ENCODE measurements at places on chromosomes 1 and 21.

GRCh38 chr21:43703035-43703880, 15.7 kb upstream of the PDXK start:
- peak; percentile 86 for DNase-seq

DNA sequence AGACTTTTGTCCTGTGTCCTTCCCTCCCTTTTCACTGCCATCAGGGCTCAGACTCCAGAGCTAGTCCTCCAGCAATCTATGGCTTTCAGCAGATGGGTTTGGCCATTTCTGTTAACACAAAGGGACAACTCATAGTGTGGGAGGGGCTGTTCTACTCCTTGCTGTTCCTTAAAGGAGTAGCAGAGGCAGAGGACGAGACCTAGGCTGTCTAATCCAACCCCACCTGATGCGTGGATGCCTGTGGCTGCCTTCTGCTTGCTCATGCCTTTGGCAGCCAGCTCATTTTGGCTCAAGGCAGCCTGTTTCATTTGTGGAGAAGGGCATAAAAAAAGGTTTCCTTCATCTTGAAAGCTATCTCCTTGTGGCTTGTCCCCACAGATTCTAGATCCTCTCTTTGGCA, 27.0 kb downstream of the MFSD2A start:
- peak; percentile 92 for DNase-seq

GRCh38 chr1:200179126-200179780, 151.7 kb downstream of the NR5A2 start:
- DNase-seq = peak; percentile 46

DNA sequence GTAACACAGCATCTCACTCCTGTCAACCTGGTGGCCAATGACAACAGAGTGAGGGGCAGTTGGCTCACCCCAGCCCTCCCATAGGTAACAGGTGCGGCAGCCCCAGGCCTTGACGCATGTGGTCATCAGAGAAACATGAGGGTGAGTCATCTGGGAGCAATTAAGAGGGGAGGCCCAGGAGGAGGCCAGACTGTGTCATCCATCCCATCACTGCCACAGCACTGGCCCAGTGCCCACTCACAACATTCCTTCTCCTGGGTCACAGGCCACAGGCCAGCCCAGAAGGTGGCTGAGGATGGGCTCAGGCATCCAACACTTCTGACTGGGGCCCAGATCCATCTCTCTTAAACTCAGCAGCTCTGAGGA, 17.1 kb downstream of the TEX35 start:
- DNase-seq = peak; percentile 74

- DNase-seq = no peak
Measured at GRCh38 chr1:163048869-163049268, 20.3 kb upstream of the RGS4 start.

DNA sequence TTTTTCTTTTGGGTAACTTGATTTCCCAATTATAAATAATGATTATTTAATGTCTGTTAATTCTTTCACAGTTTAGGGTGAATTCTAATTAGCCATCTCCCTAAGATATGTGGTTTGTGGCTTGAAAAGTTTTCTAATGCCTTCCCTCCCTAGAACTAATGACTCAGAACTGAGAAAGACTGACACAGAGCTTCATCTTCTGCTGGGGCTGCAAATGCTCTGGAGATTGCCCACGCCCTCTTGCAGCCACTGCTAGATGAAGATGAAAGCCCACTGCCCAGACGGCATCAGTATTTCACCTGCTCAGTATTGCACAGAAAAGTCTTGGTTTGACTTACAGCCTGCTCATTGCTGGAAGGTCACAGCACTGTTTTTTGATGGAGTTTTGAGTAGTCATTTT, 101.5 kb downstream of the ST6GALNAC3 start:
- no peak for DNase-seq

DNA sequence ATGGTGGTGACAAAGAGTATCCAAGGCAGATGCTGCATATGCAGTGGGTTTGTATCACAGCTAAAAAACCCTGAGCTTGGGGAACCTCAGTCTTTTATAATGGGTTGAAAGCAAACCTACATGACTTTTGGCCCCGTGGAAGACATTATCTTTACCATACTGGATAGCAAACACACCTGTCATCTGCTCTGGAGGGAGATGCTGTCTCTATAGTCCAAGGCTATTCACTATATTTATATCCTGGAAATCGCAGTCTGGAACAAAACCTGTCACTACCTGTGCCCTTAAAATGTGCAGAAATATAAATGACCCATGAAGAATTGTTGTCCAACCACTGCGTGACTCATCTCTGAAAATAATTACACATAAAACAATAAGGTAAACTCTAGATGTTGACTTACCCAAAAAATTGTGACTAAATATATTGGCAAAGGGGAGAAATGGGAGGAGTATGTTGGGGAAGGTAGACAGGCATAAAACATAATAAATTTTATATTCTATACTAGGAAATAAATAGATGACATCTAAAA, 121.0 kb upstream of the CXADR start:
- no peak for DNase-seq

DNA sequence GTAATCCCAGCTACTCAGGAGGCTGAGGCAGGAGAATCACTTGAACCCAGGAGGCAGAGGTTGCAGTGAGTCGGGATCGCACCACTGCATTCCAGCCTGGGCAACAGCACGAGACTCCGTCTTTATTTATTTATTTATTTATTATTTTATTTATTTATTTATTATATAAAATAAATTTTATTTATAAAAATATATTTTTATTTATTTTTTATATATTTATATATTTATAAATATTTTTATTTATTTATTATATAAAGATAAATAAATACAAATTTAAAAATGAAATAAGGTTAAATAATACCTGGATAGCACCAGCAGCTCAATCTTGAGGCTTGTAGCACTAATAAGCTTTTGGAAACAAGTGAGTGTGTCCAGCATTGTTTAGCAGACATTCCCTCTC, 40.9 kb upstream of the SIM2 start:
- no peak for DNase-seq

- peak; percentile 45 for DNase-seq
Measured at GRCh38 chr1:162391790-162392563, 10.4 kb downstream of the C1orf226 start.

DNA sequence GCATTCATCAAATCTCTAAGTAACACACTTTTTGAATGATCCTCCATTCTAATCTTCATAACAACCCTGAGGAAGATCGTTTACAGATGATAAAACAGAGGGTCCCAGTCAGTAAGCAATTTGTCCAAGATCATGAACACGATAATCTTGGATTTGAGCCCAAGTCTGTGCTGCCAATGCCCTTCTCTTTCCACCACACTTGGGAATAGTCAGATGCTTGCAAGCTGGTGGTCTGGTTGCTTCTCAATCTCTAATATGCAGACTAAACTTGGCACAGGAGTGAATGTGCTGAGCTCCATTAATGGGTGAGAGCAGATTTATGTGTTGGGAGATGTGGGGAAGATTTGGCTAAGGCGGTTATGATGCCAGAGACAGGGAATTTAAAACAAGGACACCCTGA, 430.6 kb upstream of the DAB1 start:
- DNase-seq = peak; percentile 42

DNA sequence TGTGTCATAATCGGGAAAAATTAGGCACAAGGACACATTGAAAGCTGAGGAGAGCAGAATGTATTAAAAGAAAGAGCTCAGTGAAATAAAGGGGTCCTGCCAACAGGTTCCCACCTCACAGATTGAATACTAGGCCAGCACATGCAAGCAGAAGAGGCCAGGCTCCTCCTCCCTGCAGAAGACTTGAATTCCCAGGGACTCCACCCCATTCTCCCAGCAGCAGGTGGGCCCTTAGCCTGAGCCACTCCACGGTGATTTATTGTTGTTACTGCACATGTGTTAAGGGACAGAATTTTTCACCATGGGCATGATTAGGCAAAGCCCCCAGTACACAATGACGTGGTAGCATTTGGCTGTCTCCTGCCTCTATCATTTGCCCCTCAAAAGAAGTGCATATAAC, 1844.7 kb downstream of the NCAM2 start:
- no peak for DNase-seq

DNA sequence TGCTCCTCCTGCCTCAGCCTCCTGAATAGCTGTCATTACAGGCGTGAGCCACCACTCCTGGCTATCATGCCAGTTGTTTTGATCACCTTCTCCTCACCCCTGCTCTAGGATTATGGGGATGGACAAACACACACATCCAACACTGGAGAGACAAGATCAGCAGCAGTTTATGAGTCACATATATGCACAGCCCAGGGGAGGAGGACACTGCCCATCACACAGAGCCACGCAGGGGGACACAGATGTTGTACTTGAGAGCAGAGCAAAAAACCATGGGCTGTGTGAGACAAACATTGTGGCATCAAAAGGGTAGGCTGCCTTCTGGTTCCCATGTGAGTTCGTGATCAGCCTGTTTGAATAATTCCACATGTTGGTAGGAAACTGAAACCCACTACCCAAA, 32.1 kb downstream of the EDARADD start:
- DNase-seq = no peak

DNA sequence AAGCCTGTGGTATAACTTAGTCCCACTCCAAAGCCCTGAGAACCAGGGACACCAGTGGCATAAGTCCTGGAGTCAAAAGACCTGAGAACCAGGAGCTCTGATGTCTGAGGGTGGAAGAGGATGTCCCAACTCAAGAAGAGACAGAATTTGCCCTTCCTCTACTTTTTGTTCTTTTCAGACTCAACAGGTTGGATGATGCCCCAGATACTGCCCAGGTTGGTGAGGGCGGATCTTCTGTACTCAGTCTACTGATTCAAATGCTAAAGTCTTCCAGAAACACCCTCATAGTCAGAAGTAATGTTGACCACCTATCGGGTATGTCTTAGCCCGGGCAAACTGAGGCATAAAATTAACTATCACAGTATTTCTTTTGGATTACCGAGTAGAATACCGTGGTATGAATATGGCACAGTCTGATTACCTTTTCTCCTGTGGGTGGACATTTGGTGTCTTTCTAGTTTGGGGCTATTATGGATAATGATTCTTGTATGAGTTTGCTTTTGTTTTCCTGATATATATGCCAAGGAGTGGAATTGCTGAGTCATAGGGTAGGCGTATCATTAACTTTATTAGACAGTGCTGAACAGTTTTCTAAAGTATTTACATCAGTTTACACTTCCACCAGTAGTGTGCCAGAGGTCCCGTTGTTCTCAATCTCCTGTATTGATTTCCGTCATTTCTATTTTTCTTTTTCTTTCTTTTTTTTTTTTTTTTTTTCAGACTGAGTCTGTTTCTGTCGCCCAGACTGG, 3.2 kb upstream of the CHAF1B start:
- DNase-seq = no peak

GRCh38 chr1:9198538-9199361, 35.8 kb upstream of the H6PD start:
- DNase-seq = peak; percentile 35

DNA sequence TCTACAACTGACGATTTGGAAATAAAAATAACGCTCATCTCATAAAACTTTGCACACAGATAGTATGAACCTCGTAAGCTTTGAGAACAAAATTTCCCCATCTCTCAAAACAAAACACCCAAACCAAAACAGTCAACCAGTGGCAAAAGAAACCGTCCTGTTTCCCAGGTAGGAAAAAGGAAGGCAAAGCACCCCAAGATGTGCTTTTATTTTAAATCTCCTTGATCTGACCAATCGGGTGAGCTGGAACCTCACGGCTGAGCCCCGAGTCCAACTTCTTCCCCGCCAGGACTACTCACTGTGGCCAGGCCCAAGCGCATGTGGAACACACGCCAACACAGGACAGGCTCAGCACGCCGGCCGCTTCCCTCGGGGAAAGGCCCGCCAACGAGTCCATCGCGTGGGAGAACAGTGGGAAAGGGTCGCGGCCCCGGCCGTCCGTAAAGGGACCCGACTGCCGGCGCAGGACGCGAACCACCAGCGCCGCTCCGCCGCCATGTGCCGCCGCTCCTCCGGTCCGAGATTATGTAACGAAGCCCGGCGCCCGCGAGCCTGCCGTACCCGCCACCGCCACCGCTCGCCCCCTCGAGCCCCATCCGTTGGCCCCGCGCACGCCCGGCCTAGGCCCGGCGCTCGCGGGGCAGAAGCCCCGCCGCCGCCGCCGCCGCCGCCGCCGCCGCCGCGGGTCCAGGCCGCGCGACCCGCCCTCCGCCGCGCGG, 759 bp downstream of the AHCTF1 start:
- DNase-seq = peak; percentile 51

DNA sequence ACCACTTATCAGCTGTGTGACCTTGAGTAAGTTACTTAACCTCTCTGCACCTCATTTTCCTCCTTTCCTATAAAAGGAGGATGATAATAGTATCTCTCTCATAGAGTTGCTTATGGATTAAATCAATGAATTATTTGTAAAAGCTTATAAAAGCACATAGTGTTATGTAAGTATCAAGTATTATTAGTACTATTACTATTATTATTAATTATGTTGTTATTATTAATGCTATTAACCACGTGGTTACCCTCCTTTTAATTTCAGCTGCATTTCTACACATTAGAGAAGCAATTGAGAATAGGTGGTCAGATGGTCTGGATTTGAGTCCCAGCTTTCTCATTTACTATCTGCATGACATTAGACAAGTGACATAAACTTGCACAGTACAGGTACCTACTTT, 58.1 kb upstream of the WNT4 start:
- DNase-seq = no peak

DNA sequence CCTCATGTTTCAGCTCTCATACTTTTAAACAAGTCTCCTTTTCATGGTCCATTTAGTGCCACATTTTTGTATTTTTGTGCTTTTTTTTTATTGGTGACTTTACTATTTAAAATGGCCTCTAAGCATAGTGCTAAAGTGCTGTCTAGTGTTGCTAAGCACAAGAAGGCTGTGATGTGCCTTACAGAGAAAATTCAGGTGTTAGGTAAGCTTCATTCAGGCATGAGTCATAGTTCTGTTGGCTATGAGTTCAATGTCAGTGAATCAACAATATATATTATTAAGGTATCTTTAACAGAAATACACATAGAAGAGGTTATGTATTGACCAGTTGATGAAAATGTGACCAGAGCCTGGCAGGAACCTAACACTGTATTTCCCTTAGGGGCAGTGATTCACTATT, 12.8 kb upstream of the FUBP1 start:
- no peak for DNase-seq

GRCh38 chr21:43727519-43728153, 8.7 kb downstream of the PDXK start:
- no peak for DNase-seq

GRCh38 chr1:153390938-153391710, at the start of gene S100A8:
S100A8 (minus strand) TSS chr1:153391073; CDS start chr1:153390535, 538 bp downstream.
- DNase-seq = no peak

- no peak for DNase-seq
Measured at GRCh38 chr1:230857077-230857476, 11.2 kb downstream of the C1orf198 start.

- DNase-seq = no peak
Measured at GRCh38 chr21:33299181-33299752, 25.5 kb upstream of the IFNAR1 start.

DNA sequence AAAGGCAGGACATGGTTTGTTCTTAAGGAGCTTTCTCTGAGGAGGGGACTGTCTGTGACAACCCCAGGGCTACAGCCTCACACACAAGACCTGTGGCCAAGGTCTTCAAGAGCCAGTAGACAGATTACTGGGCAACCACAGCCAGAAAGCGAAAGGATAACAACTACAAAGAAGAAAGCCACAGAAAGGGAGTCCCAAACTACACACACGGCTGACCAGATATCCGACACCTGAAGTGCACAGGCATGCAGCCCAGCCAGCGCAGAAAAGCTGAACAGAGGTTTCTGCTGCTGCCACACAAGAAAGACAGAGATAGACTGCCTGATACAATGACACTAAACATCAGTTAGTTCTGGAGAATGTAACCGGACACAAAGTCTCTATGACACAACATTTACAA, 21.4 kb upstream of the NADK start:
- DNase-seq = no peak

GRCh38 chr1:53584777-53585107, 125.5 kb downstream of the DMRTB1 start:
- no peak for DNase-seq
